ENCODE measurements at places on chromosomes 7 and 10.

- DNase-seq = no peak
These were observed 123.3 kb upstream of the CDK1 start for GRCh38 chr10:60654813-60655464.

- no peak for DNase-seq
These were observed at the start of gene RBM20 for GRCh38 chr10:110643653-110644597. Gene RBM20, plus strand, starts transcription at chr10:110644336. Its CDS starts 119 bp downstream, at chr10:110644455.

DNA sequence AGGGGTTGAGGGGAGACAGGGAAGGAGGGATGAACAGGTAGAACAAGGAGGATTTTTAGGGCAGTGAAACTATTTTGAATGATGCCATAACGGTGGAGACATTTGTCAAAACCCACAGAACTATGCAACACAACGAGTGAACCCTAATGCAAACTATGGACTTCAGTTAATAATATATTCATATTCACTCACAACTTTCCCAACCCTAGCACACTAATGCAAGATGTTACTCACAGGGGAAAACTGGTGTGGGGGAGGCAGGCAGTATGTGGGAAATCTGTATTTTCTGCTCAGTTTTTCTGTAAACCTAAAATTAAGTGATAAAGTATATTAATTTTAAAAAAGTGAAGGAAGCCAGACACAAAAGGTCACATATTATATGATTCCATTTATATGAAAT, 17.3 kb downstream of the GNA12 start:
- DNase-seq = no peak

DNA sequence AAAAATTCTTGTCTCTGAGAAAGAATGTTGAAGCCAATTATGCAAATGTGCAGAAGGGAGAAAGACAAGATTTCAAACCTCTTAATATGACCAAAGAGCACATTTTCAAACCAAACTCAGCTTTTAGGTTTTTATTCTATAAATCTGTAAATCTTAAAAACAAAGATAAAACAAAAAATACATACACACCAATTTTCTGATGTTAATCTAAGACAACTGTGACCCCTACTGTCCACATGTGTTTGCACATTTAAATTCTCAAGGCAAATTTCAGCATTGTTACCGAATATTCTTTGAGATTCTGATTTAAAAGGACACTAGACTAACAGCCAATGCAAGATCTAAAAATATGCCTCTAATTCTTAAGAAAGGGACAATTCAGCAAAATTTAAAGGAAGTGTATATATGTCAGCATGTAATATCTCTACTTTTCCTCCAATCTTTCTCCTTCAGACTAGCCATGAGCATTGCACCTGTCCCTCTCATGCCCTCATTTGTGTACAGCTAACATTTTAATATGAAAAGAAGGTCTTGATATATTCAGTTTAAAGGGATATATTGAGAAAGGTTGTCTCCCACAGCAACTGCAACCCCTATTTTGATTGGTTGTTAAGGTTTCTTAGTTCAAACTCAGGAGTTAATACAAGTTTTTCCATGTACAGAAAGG, 417.9 kb downstream of the IPMK start:
- DNase-seq = no peak

DNA sequence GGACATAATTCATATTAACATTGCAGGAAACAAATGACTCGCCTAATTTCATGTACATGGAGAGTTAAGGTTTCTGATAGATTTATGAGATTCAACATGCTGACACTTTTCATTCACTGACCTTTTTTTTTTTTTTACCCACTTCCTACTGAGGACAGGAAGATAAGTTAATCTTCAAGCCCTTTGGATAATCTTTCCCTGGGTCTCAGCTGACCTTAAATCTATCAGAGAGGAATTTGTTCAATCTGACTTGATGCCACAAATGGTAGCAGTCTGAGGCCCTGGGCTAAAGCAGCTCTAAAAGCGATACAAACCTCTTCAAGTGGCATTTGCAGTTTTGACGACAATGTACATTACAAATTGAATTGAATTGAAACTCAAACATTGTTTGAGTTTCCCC, 493.3 kb upstream of the SORCS1 start:
- DNase-seq = no peak

DNA sequence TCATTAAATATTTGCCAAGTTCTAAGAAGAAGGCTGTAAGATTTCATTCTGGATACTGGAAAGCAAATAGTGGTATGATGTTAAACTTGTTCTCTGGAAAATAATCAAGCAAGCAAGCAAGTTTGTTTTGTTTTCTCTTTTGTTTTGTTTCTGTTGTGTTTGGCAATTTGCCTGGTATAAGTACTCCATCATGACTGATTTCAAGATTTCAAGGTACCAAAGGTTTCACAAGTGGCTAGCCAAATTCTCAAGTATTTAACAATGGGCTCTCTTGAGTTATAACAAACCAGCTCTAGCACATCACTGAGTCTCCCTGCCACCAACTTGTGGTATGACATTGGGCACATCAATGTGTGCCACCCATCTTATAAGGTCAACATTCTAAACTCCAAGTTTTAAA, 151.7 kb upstream of the IGFBP3 start:
- peak; percentile 18 for DNase-seq

GRCh38 chr10:100983868-100984671, 3.2 kb downstream of the MRPL43 start:
- DNase-seq = no peak

- no peak for DNase-seq
These were observed 66.2 kb downstream of the SDK1 start for GRCh38 chr7:3367261-3367660.

- DNase-seq = no peak
These were observed 115.7 kb downstream of the BMS1 start for GRCh38 chr10:42898037-42898960.

- DNase-seq = no peak
These were observed 106.2 kb downstream of the ZMYND11 start for GRCh38 chr10:241451-241850.

GRCh38 chr10:283916-284356, 148.7 kb downstream of the ZMYND11 start:
- no peak for DNase-seq

DNA sequence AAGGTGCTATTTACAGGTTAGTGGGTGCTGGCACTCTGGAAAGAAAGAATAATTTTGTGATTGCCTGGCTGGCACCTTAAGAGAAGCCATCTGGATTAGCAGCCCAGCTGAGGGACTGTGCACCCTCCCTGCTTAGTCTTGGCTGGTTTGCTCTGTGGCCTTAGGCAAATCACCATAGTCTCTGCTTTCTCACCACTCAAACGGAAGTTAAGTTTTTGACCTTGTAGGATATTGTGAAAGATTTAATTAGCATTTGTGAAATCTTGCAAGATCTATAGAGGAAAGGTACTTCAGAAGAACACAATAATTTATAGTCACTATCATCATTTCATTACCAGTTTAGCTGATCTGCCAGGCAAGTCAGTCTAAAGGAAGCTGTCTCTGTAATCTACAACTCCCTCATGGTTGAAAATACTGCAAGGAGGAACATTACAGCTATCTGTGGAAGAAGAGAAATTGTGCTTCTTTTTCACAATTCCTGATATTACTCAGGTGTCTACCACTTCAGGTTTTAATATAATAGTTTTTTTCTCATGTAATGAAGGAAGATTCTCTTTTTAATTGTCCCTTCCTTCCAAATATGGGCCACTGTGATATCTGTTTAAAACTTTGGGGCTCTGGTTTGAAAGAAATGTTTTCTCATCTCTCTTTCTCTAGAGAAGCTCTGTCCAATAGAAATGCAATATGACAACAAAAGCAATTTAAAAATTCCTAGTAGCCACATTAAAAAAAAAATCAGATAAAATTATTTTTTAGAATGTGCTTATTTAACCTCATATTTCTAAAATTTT, 219.6 kb downstream of the PTEN start:
- no peak for DNase-seq

DNA sequence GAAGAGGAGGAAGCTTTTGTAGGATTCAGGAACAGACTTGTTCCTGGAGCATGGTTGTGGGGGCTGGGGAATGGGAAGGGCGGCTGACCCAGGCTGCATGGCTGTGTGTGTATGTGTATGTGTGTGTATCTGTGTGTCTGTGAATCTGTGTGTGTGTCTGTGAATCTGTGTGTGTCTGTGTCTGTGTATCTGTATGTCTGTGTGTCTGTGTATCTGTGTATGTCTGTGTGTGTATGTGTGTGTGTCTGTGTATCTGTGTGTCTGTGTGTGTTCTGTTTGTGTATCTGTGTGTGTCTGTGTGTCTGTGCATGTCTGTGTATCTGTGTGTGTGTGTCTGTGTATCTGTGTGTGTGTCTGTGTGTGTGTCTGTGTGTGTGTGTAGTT, 6.6 kb upstream of the STX1A start:
- no peak for DNase-seq

- no peak for DNase-seq
These were observed 11.4 kb downstream of the PWWP2B start for GRCh38 chr10:132408367-132408781.

DNA sequence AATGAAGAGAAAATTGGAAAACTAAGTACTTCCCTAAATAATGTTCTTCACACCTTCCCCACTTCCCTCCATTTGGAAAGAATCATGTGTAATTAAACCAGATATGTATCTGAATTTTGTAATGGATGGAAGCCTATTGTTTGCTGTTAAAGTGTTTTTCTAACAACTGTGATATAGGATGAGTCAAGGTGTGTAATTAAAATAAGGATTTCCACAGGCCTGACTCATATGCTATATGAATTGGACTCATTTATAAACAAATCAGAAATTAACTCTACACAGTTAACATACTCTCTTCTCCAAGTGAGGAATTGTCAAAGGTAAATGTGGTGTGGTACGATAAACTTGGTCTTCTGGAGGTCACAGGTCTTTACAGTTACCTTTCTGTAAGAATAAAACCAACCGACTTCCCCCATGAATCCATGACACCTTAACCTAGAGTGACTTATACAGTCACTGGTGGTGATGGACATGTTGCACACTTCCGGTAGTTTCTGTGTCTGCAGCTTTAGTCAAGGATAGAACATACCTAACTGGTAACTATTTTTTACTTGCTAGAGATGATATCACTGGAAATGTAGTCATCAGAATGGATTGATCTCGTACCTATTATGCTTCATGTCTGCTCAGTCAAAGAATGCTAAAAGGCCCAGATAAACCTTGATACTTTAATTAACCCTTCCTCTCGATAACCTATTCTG, 12.8 kb downstream of the PNLIPRP3 start:
- DNase-seq = no peak

DNA sequence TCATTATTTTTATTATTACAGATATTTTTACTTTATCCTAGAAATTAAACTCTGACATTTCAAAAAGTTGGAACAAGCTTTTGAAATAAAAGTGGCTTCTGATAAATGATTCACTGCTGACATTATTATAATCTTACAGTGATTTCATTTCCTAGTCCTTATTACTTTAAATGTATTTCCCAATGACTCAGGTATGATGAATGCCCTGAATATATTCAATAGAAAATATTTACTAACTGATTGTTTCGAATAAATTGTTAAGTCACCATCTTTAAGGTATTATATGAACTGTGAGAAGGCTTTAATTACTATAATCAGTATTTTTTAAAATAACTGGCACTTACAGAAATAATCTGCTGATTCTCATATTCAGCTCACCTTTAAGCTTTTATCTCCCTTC, 21.6 kb downstream of the DKK1 start:
- no peak for DNase-seq

DNA sequence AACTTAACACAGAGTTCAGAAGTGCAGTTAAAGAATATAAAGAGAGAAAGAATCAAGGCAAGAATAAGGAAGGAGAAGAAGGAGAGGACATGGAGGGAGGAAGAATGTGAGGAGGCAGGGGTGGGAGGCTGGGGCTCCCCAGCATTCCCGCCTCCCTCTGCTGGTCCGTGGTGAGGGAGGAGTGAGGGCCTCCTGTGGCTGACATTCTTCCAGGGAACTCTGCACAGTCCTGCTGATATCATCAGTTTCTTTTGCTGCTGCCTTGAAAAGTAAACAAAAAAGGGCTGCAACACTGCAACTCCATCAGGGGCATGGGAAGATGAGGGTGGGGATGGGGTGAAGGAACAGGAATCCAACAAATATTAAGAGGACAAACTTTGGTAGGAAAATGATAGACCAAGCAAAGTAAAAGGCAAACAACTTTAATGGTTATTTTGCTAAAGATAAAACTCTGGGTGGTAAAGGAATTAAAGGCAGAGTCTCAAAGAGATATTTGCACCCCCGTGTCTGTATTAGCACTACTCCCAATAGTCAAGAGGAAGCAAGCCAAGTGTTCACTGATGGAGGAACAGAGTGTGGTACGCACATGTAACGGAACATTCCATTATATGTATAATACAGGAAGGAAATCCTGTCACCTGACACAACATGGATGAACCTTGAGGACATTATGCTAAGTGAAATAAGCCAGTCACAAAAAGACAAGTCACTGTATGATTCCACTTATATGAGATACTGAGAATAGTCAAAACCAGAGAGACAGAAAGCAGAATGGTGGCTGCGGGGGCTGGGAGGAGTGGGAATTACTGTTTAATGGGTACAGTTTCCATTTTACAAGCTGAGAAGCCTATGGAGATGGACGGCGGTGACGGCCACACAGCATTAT, 8.0 kb upstream of the SPOCK2 start:
- peak; percentile 6 for DNase-seq

DNA sequence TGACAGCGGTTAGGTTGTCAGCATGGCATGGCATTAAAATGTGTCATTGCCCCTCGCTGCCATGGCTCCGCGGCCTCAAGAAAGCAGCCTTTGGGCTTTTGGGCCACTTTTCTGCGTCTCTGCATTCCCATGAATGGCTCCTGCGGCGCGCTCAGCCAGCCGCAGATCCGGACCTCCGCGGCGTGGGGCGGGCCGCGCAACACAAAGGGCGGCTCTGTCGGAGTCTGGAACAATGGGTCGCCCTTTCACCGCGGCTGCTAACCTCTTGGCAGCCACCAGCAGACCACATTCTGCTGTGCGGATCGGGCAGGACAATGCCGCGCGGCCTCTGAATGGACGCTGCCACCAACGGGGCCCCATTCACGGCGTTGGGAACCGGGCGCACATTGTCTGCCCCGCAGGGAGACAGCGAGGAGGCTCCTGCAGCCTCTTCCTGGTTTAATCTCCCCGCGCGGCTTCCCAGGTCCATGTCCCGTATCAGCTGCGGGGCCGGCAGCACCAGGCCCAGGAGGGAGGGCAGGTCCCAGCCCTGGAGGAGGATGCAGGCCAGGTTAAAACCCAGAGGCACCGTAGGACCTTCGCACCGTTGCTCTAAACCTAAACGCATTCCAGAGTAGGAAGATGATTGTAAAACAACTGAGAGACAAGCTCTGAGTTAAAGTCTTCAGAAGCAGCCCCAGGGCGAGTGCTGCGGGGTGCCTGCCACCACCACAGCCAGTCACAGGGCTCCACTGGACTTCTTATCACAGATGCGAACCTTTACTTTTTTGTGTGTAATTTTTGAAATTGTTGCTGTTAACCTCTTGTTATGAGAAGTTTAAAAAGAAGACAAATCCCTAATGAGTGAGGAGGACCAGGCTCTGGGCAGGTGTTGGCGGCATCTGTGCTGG, 71.6 kb downstream of the NKX6-2 start:
- no peak for DNase-seq

GRCh38 chr10:108445746-108446145, 1281.2 kb upstream of the SORCS1 start:
- no peak for DNase-seq
